ENCODE measurements at places on chromosomes 3 and 15. TPM values are rescaled to one million over a fixed set of nuclear protein-coding genes. Genes with fewer than 3 reads are reported as not detected.

DNA sequence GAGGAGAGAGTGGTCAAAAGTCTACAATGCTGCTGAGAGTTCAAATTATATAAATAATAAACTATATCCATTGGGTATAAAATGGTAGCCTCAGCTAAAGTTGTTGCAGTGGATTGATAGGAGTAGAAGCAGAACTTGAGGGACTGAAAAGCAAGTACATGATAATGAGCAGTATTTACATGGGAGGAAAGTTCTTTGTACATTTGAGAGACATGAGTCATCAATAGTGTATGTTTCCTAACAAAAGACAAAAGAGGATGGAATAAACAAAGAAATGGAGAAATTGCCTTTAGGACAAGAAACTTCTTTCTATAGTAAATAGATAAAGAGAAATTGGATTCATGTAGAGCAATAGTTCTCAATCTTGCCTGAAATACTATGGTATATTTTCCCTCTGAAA is 110.0 kb upstream of the PLSCR5 start:
- no peak overlapping the region for H3K27ac ChIP-seq
- DNase-seq: peak; percentile 2
- H3K27me3 ChIP-seq: no peaks in the 10 kb centered on the region
- no peak overlapping the region for H3K4me3 ChIP-seq
- H3K4me1 ChIP-seq: no peaks in the 10 kb centered on the region

DNA sequence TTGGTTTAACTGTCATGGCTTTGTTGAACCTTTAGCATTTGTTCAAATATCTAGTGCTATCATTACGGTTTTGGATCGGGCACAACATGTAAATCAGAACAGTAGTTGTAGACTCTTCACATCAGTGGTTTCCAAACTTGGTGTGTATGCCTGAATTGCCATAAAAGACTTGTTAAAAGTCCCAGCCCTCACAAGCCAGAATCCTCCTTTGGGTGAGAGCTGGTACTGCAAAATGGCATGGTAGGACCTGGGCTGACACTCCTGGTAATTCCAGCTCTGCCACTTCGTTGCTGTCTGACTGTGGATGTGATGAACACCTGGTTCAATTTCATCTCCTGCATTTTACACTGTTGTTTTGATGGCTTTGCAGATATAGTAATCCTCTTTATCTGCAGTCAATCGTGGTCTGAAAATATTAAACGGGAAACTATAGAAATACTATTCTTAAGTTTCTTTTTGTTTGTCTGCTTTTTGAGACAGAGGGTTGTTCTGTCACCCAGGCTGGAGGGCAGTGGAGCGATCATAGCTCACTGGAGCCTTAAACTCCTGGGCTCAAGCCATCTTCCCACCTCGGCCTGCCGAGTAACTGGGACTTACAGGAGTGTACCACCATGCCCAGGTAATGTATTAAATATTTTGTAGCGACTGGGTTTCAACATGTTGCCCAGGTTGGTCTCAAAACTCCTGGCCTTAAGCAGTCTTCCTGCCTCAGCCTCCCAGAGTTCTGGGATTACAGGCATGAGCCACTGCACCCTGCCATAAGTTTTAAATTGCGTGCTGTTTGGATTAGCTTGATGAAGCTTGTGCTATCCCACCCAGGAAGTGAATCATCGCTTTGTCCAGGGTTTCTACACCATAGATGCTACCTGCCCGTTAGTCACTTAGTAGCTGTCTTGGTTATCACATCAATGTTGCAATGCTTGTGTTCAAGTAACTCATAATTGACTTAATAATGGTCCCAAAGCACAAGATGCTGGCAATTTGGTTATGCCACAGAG is 61.6 kb downstream of the RAB7A start:
- no peak overlapping the region for H3K27ac ChIP-seq
- no peak overlapping the region for H3K4me3 ChIP-seq
- no peaks in the 10 kb centered on the region for H3K27me3 ChIP-seq
- peak; percentile 77 for DNase-seq

DNA sequence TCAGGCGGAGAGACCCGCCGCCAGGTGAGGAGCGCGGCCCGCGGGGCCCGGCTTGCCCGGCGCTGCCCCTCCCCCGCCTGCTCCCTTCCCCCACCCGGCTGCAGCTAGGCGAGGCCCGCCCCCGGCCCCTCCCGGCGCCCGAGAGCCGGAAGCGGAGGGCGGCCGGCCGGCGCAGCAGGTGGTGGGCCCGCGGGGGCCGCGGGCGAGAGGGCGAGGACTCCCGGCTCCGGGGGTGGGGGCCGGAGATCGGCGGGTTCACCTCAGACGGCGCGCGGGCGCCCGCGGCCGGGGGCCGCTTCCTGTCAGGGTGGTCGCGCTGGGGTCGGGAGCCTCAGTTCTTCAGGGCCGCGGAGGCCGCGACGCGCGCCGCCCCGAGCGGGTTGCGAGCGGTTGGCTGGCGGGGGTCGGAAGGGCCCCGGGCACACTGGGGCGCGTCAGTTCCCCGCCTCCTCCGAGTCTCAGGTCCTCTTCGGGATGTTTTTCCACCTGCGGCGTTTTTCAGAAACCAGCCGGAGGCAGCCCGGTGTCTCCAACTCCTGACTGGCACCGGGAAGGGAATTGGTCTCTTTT is 395 bp downstream of the ZFAND6 start:
- H3K27ac ChIP-seq: peak overlapping the region; percentile 92
- peak; percentile 8 for DNase-seq
- peaks cover 5% of the 10 kb centered on the region for H3K4me1 ChIP-seq
- H3K36me3 ChIP-seq: no peaks in the 10 kb centered on the region
- peak overlapping the region; percentile 67 for H3K4me3 ChIP-seq

GRCh38 chr3:138456961-138457862 is 22.8 kb downstream of the ESYT3 start:
- no peaks in the 10 kb centered on the region for H3K27me3 ChIP-seq
- DNase-seq: no peak
- H3K36me3 ChIP-seq: no peaks in the 10 kb centered on the region
- H3K4me1 ChIP-seq: no peaks in the 10 kb centered on the region

DNA sequence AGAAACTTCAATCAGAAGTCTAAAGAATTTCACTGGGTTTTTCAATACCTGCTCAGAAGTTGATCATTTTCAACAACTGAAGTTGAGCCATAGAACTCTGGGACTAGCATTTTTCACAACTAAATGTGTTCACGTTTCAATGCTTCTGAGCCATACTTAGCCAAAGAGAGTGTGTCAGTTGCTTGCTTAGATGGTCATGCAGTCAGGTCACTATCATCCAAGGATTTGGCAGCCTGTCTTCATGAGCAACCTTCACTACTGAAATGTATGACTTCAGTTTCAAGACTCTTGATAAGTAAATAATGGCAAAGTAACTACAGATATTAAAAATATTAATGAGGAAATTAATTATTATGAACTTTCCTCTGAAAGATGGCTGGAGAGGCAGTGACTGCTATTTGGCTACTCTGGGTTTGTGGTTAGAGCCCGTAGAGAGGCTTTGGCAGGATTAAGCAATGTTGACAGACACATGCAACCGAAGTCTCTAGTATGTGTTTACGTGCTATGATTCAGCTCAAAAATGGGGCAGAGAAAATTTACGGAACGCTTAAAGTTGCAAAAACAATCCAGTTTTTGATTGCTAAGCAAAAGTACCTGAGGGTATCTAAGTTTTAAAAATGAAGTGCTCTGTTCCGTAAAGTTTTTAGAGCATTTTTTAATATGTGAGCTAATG is 133.8 kb downstream of the GMNC start:
- H3K27me3 ChIP-seq: no peaks in the 10 kb centered on the region
- H3K4me1 ChIP-seq: no peaks in the 10 kb centered on the region

DNA sequence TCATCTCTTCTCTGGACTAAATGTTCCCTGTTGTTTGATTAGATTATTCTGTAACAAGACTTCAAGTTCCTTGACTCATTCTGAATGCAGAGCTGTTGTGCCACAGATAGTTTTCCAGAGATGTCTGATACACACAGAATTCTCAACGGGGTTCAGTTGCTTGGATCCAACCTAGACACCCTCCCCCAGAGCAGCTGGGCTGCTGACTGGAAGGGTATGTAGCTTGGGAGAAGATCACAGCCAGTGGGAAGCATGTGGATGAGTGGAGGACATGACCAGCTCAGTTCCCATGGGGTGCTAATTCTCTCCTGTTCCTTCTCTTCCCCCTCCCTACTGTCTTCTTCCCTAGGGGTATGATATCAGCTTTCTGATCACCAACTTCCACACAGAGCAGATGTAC is 6.6 kb upstream of the TTLL3 start:
- H3K4me3 ChIP-seq: no peak overlapping the region
- no peaks in the 10 kb centered on the region for H3K27me3 ChIP-seq
- H3K27ac ChIP-seq: no peak overlapping the region
- DNase-seq: no peak
- H3K36me3 ChIP-seq: peaks cover 63% of the 10 kb centered on the region

The TMEM212 gene
- not detected for total RNA-seq

DNA sequence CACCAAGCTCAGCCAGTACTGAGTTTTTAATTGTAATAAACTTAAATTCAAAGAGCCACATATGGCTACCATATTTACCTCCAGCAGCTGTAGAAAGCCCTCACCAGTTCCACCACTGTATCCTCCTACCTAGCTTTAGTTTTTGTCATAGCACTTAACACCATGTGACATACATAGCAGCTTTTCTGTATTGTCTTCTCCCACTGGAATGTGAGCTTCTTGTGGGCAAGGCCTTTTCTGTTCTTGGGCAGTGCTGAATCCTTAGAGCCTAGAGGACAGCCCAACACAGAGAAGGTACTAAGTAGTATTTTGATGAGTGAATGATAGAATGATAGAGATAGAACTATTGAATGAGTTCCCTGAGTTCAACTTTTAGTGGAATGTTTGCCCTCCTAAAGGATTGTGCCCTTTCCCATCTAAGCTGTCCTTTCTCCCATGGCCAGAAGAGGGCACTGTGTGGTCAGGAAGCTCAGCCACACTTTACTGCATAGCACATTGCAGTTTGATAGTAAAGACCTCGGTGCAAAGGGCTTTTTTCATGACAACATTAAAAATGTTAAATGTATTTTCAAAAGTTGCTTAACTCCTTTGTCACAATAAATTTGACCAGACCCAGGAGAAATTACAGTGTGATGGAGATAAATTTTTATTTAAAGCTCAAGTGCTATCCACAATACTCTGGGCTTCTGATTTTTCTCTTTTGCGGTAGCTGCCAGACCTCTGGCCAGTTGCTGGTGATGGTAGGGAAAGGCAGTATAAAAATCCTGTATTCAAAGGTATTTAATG is 115.8 kb downstream of the GHSR start:
- H3K36me3 ChIP-seq: peaks cover 74% of the 10 kb centered on the region
- no peak overlapping the region for H3K27ac ChIP-seq
- peaks cover 4% of the 10 kb centered on the region for H3K4me1 ChIP-seq
- no peak overlapping the region for H3K4me3 ChIP-seq

Measured in astrocyte (in vitro differentiated cells and primary cell).